RWPE2 (cell line): ENCODE measurements at places on chromosomes 4 and X.

DNA sequence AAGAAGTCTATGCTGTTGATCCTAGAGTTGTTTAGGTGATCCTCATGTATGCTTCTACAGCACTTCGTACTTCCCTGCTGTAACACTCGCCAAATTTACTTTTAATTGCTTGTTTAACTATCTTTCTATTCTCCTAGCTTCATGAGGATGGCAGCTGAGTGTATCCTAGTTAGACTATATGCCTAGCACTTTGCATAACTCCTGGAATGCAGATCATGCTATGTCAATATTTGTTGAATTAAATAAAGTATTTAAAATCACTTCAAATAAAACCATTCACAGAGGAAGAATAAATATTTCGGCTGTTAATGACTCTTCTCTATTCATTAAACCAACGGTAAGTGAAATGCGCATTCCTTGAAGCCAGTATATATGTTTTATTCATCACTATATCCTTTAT is 55.1 kb downstream of the F9 start:
- no peak for DNase-seq

DNA sequence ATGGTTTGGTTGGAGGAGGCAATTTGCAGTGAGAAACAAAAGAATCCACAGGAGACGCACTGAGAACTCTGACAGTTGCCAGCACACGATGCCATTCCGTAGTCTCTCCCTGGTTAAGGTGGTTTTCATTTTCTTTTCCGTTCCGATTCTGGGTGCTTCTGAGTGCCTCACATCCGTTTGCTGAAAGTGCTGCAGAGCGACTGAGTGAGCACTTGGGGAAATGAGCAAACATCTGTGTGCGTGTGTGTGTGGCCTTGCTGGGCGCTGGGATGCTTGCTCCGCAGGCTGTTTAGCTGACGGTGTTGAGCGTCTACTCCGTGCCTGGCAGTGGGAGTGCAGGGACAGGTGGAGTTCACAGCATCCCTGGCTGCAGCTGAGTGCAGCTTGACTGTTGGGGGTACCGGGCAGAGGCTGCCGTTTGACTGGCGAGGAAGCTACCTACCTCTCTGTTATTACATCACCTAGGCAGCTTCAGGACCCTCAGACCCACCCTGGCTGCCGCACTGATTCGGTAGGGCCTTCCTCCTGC is 49.3 kb downstream of the SORCS2 start:
- no peak for DNase-seq

GRCh38 chrX:10507876-10508275 is 112.5 kb downstream of the MID1 start:
- DNase-seq, result no peak

DNA sequence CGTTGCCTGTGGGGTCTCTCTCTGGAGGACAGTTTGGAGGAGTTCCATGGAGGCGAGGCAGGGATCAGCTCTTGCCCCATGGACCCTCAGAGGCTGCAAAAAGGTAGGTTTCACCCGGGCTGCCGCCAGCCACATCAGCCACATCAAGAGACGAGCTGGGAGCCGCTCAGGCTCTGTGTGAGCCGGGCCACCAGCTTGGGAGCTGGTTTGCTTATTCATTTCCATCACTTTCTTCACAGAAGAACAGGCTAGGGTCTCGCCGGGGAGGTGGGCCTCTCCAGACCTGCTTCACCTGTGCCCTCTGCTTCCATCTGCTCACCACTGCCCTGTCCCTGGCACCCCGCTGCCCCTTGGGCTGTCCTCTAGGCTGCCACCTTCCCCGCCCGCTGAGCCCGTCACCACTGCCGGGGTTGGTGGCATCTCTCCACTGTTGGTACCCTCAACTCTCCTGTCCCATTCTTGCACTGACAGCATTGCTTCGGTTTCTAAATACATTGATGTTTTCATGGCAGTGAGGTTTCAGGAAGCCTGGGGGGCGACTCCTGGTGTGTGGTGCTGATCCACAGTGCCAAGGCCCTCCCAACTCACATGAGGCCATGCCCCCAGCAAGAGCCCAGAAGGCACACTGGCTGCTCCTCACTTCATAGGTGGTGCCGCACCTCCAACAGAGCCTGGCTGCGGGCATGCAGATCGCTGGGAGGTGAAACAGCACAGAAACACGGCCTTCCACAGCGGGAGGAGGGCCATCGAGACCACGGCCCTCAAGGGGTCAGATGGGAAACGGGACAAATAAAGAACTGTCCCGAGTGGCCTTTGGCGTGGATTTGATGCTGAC is 4.5 kb upstream of the TREX2 start:
- DNase-seq, result no peak

DNA sequence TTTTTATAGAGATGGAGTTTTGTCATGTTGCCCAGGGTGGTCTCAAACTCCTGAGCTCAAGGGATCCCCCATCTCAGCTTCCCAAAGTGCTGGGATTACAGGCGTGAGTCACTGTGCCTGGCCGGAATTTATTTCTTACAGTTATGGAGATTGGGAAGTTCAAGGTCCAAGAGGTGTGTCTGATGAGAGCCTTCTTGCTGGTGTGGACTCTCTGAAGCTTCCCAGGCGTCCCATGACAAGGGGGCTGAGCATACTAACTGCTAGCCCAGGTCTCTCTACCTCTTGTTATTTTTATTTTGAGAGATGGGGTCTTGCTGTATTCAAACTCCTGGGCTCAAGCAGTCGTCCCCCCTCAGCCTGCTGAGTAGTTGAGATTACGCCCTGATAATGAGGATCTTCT is 2.9 kb upstream of the NSD2 start:
- DNase-seq, result no peak
